ENCODE measurements at places on chromosomes 11 and 22.

GRCh38 chr22:44821741-44822475 lies 69.5 kb downstream of the ARHGAP8 start:
- no peak for DNase-seq

- no peak for DNase-seq
Measured at GRCh38 chr11:78261367-78261766, 72.6 kb downstream of the USP35 start.

GRCh38 chr11:13928566-13929251 lies 33.8 kb upstream of the SPON1 start:
- DNase-seq = no peak

- DNase-seq = peak; percentile 62
Measured at GRCh38 chr11:75429902-75430713, 2.9 kb downstream of the KLHL35 start.

DNA sequence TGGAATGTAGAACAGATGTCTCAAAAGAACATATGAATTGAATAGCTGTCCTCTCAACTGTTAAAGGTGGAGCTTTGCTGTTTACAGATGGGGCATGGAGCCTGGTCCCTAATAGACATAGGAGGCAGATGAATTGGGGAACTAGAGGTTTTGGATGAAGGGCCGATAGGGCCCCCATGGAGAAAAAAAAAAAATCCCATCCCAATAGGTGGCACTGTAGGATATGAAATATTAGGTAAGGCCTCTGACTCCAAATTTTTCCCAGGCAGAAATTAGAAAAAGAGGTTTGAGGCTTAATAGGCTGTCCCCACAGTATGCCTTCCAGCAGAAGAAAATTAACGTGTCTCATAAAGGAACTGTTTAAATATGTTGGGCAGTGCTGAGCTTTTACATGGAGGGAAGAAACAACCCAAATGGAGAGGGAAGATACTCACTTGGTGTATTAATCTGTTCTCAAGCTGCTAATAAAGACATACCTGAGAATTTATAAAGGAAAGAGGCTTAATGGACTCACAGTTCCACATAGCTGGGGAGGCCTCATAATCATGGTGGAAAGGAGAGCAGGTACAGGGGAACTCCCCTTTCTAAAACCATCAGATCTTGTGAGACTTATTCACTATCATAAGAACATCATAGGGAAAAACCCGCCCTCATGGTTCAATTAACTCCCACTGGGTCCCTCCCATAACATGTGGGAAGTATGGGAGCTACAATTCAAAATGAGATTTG lies 30.1 kb upstream of the TMEM45B start:
- DNase-seq = no peak
